CD4-positive, alpha-beta T cell (primary cell): ENCODE measurements at places on chromosomes 1 and 21. TPM values are rescaled to one million over a fixed set of nuclear protein-coding genes. Genes with fewer than 3 reads are reported as not detected.
A peak's percentile ranks its signal among the peaks of the same experiment; 100 is the strongest.

GRCh38 chr1:33460947-33461629 is 11.4 kb upstream of the ZSCAN20 start:
- H3K4me3 ChIP-seq = no peak overlapping the region
- DNase-seq = no peak
- H3K27ac ChIP-seq = no peak overlapping the region
- H3K27me3 ChIP-seq = no peaks in the 10 kb centered on the region
- H3K36me3 ChIP-seq = no peaks in the 10 kb centered on the region

GRCh38 chr1:165355977-165356811 is at the start of gene LMX1A:
TSS of gene LMX1A (minus strand) at chr1:165356715. CDS start at chr1:165355559, 1,156 bp downstream.
- H3K4me1 ChIP-seq = no peaks in the 10 kb centered on the region
- H3K36me3 ChIP-seq = no peaks in the 10 kb centered on the region
- no peak for DNase-seq
- H3K27ac ChIP-seq = no peak within 1 kb of the TSS
- H3K27me3 ChIP-seq = peaks cover 50% of the 10 kb centered on the region

GRCh38 chr1:230011333-230012092 is 55.5 kb upstream of the GALNT2 start:
- H3K4me1 ChIP-seq = no peaks in the 10 kb centered on the region
- no peaks in the 10 kb centered on the region for H3K36me3 ChIP-seq
- no peak overlapping the region for H3K27ac ChIP-seq

DNA sequence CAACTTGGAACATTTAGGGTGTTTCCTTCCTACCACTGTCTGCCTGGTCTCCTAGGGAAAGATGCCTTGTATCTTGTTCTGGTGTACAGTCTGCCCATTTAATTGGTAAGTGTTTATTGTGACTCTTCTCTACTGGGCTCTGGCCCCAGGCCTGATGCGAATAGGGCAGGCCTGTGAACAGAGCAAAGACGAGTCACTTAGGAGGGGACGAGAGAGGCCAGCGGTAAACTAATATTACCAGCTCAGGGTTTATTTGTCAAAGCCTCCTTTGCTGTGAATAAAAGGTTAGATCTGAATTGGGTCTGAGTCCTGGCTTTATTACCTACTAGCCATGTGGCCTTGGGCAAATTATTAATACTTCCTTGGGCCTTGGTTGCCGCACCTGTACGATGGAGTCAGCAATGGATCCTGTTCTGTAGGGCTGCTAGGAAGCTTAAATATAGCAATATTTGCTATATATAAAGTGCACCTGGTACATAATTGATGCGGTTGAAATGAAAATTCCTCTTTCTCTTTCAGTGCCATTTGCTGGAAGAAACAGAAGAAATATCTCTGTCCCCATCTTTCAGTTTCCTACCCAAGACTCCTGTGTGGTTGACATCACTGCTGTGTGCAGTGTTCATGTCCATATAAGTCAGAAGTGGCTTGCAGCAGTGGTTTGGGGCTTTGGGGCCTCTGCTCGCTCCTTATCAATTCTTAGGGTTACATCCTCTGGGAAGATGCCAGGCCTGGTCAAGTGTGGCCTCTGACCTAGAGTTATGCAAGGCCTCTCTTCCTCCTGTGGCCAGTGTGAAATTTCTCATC is 32.4 kb downstream of the MAPKAPK2 start:
- H3K27me3 ChIP-seq = no peaks in the 10 kb centered on the region
- H3K27ac ChIP-seq = peak overlapping the region; percentile 61
- H3K4me1 ChIP-seq = peaks cover 70% of the 10 kb centered on the region
- H3K36me3 ChIP-seq = no peaks in the 10 kb centered on the region
- H3K4me3 ChIP-seq = no peak overlapping the region

DNA sequence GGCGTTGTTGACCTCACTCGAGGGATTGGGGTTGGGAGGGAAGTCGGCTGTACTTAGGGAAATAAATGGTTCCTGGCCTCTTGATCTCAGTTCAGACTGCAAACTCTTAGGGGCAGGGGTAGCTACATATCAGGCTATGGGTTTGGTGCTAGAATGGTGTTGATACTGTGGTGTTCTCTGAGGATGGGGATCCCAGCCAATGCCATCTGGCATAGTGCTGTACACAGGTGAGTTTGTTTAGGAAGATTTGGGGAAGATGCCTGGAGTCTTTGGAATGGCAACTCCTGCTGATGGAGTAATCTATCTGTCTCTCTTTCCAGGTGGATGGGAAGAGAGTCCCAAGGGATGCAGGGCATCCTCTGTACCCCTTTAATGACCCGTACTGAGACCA is 14.3 kb upstream of the NASP start:
- no peak overlapping the region for H3K27ac ChIP-seq
- peaks cover 2% of the 10 kb centered on the region for H3K4me1 ChIP-seq
- H3K4me3 ChIP-seq = no peak overlapping the region
- no peak for DNase-seq
- peaks cover 41% of the 10 kb centered on the region for H3K36me3 ChIP-seq

DNA sequence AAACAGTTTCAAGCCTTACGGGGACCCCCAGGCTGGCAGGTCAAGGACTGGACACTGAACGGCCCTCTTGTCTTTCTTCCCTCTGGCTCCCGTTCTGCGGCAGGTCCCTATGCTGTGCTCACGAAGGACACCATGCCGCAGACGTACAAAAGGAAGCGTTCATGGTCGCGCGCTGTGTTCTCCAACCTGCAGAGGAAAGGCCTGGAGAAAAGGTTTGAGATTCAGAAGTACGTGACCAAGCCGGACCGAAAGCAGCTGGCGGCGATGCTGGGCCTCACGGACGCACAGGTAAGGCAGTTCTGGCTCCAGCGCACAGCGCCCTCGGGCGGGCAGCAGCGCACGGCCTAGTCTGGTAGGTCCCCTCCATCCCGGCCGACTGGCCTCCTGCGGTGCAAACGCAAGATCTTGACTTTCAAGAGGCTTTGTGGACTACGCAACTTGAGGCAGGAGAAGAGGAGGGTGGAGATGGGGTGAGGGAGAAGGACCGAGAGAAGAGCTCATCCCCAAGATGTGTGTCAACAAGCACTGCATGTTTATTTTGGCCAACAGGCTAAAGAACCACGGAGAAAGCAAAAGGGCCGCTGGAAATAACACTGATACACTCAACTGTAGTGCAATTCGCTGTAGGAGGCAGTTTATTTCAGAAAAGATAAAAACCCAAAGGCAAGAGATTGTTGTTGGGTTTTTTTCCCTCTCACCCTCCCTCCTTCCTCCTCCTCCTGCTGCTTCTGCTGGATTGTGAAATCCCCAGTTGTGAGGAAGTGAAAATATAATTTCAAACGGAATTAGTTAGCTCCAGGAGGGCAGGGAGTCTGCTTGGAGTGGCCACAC is 3.0 kb downstream of the HLX start:
- peaks cover 32% of the 10 kb centered on the region for H3K4me1 ChIP-seq
- H3K4me3 ChIP-seq = no peak overlapping the region
- no peak overlapping the region for H3K27ac ChIP-seq
- H3K36me3 ChIP-seq = no peaks in the 10 kb centered on the region

CELA3B gene
- not detected for total RNA-seq

DNA sequence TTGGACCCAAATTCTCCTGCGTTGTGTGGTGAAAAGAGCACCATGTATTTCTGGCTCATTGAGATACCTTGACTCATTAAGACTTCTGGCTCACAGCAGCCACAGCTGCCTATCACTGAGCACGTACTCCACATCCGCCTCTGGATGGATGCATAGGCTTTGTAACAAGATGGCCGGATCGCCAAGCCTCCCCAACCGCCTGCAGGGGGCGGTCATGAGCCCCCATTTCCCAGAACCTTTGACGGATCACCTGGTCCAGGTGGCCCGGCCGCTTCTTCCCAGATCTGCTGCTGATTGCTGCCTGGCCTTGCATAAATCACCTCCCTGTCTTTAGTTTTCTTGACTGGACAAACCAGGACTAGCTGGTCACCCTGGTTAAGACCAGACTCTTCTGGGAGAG is 156.5 kb upstream of the KLHDC7A start:
- no peak overlapping the region for H3K4me3 ChIP-seq
- H3K27me3 ChIP-seq = no peaks in the 10 kb centered on the region
- no peak overlapping the region for H3K27ac ChIP-seq
- no peaks in the 10 kb centered on the region for H3K36me3 ChIP-seq
- H3K4me1 ChIP-seq = no peaks in the 10 kb centered on the region

DNA sequence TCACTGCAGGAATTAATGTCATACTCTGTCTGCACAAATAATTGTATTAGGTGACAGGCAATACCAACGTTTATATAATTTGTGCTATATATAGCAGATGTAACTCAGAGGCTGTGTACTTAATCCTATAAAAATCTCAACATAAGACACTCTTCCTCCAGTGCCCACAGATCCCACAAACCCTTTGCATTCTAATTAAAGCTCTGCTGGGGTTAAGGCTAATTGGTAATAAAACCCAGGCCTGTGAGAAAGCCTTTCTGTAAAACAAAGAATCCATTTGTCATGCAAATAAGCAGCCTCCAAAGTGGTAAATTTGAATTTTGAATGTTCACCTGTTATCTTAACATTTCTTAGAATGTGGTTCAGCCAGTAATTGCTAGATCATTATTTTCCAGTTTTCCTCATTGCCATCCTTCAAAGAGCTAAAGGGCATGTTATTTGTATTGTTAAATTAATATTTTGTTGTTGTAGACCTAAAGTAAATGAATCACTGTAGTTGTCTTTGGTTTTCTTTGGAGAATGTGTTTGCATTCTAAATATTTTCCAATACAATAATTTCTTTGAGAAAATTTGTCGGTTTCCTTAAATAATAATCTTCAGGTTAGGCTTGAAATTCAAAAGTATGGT is 46.3 kb upstream of the PRDX6 start:
- no peak overlapping the region for H3K27ac ChIP-seq
- H3K4me1 ChIP-seq = peaks cover 13% of the 10 kb centered on the region
- H3K4me3 ChIP-seq = no peak overlapping the region
- DNase-seq = no peak
- H3K27me3 ChIP-seq = no peaks in the 10 kb centered on the region

SERPINC1 gene
- total RNA-seq = not detected

DNA sequence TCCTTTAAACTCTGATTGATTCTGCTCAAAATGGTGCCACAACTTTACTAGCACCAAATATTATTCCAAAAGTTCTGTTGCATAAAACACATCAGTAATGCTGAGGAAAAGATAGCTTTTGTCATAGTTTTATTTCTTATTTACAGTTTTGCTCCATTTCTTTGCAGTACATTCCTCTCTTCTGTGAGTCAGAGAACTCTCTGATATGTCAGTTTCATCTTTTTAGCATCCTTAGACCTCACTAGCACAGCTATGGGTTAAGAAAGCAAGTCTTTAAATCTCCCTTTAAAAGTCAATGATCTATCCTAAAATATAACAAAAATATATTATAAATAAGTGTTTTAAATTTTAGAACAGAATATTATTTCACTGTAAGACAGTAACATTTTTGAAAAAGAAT is 356.6 kb upstream of the SNX7 start:
- H3K27ac ChIP-seq = no peak overlapping the region
- no peaks in the 10 kb centered on the region for H3K36me3 ChIP-seq
- H3K27me3 ChIP-seq = no peaks in the 10 kb centered on the region
- DNase-seq = no peak

GRCh38 chr1:9853249-9853595 is 29.5 kb upstream of the CLSTN1 start:
- H3K27me3 ChIP-seq = no peaks in the 10 kb centered on the region
- H3K4me3 ChIP-seq = no peak overlapping the region
- H3K27ac ChIP-seq = no peak overlapping the region
- DNase-seq = no peak

DNA sequence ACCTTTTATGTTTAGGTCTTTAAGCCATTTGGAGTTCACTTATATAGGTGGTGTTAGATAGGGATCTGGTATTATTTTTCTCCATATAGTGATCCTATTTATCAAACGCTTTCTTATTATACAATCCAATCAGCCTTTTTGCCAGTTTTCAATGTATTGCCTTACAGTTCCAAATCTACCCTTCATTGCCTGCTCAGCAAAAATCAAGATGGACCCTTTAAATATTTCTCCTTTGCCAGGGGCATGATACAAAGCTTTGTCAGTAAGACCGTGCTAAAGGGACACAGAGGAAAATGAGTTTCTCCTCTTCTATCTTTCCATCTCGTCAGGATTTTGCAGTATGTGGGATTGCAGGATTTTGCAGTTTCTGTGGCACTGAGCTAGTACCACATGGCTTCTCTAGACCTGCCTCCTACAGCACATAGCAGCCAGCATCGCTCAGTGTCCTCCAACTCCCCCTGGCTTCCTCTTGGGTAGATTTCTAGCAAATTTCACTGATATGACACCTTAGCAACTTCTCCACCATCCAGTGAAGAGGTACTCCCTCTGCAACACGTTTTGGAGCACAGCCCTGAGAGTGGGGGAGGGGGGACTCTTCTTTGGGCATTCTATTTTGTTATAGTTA is 22.5 kb upstream of the CAP1 start:
- H3K27ac ChIP-seq = no peak overlapping the region
- no peaks in the 10 kb centered on the region for H3K27me3 ChIP-seq
- no peak for DNase-seq

DNA sequence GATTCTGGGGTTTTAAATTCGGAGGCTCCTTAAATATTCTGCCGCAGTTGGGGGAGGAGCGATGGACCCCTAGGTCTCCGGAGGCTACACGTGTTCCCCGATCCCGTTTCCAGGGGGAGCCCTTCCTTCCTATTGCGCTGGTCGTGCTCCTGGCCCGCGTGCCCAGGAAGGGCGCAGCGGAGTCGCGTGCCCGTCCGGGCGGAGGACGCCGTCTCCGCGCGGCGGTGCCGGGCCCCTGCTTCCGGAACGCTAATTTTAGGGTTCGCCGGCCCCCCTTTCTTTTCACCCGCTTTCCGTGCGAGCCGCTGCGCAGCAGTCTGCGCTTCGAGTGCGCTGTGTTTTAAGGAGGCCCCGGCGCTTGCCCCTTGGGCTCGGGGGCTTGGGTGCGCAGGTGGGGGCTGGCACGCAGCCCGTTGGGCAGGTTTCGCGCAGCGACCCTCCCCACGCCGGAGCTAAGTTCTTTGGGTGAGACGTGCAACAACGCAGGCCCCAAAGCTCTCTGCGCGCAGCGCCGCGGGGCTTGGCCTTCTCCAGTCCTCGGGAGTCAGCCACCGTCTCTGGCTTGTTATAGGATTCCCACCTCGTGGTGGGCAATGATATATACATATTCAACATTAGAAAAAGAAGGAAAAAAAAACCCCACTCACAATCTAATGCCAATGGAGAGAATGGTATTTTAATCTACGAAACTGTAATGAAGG is 43.5 kb upstream of the DNAJC6 start:
- H3K27me3 ChIP-seq = peaks cover 37% of the 10 kb centered on the region
- H3K4me1 ChIP-seq = peaks cover 10% of the 10 kb centered on the region
- peak overlapping the region; percentile 62 for H3K4me3 ChIP-seq
- no peak overlapping the region for H3K27ac ChIP-seq

SHISAL2A gene
- 28.4 TPM for total RNA-seq

BARHL2 gene
- not detected for total RNA-seq

TMIGD3 gene
- total RNA-seq = not detected
